ENCODE measurements at places on chromosomes 13 and 19.

DNA sequence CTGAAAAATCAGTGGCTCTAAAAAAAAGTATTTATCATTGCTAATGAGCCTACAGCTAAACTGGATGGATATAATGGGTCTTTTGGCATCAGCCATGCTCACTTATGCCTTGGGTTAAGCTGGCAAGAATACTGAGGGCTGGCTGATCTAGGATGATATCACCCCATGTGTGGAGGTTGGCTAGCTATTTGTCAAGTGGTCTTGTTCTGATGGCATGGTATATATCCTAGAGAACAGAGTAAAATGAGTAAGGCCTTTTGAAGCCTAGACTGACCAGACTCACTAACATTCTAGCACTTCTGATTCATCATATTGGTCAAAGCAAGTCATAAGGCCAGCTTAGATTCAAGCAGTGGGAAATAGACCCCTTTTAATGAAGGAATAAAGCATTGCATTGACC, 383.0 kb downstream of the SLITRK1 start:
- no peak for DNase-seq

DNA sequence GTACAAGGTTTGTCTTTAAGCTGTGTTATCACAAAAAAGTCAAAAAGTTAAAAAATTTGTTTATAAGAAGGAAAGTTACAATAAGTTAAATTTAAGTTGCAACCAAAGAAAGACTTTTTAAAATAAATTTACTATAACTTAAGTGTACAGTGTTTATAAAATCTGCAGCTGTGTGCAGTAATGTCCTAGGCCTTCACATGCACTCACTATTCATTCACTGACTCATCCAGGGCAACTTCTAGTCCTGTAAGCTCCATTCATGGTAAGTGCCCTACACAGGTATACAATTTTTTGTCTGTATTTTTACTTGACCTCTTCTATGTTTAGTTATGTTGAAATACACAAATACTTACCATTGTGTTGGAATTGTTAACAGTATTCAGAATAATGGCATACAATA, 667.9 kb upstream of the SLITRK5 start:
- DNase-seq = no peak

- DNase-seq = peak; percentile 30
Observed at GRCh38 chr19:32224371-32225244, 120.8 kb upstream of the ZNF507 start.

DNA sequence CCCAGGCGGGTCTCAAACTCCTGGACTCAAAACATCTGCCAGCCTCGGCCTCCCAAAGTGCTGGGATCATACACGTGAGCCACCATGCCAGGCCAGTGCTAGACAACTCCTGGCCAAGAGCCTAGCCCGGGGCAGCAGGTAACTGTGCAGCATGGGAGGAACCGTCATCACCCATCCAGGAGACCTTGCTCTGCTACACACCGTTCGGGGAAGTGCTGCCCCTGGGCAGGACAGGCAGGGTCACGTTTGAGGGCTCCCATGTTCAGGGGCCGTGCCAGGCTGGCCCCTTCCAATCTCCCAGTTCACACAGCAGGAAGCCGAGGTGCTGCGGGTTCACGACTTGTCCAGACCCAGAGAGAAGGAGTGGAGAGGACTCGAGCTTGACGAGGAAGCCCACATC, 35.1 kb downstream of the NAXD start:
- no peak for DNase-seq

DNA sequence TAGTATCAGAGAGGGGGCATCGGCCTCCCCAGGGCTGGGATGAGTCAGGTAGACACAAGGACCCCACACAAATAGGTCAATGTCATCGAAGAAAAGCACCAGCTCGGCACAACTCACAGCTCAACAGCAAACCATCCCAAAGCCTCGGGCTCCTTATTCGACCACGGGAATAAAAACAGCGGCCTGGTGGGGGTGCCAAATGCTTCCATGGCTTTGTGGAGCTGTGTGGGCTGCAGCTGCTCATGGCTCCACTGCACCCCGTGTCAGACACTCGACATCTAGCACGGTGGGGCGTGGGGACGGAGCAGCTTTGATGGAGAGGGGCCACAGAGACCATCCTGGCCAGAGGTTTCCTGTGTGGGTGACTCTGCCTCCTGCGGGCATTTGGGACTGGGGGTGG, 212.5 kb upstream of the SOX1 start:
- no peak for DNase-seq

DNA sequence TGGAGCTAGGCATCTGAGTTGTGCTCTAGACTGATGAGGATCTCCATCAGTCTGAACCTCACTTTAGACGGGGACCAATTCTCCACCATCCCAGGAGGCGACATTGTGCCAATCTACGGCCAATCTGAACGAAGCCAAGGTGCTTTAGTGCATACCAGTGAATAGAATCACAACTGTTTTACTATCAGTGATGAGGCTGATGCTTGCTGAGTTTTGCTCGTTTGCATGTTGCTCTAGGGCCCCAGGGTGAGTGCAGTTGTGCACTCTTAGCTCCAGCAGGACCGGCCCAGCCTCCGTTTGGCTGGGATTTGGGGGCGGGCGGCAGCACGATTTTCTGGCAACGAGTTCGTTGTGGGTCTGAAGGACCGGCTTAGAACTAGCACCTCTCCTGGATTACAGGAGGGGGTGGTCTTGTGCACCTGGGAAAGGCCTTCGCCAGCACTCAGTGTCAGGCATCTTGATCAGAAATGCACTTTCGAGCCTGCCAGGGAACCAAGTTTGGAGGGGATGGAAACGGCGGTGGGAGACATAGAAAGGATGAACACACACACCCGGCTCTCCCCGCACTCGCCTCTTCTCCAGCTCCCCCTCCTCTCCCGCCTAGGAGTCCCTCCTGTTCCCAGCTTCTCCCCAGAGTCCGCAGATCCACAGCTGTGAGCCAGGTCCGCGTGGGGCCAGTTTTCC, 4.4 kb downstream of the GSX1 start:
- no peak for DNase-seq

DNA sequence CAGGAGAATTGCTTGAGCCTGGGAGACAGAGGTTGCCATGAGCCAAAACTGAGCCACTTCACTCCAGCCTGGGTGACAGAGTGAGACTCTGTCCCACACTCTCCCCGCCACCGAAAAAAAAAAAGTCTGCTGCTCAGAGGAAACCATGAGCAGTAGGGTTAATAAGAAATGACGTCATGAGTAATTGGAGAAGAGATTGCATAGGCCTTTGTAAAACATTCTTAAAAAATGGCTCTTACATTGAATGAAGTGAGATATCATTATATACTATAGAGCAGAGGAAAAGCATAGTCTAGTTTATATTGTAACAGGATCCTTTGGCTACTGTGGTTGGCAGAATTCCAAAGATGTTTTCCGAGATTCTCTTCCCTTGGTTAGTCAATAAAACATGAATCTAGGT, 228.2 kb downstream of the PCDH20 start:
- no peak for DNase-seq

DNA sequence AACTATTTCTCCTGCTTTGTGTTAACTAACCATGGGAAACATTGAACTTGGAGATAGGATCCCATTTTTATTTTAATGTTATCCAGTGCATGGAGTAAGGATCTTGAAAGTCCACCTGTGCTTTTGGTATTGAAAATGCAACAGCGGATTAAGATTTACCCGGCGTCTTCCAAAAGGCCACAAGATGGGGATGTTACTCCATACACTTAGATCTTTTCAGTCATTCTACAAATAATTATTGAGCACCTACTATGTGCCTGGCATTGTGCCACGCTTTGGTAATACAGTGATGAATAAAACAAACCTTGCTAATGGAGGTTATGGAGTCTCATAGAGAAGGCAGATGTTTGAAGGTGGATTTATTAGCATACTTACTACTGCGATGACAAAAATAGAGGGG, 56.9 kb downstream of the RFC3 start:
- DNase-seq = no peak

DNA sequence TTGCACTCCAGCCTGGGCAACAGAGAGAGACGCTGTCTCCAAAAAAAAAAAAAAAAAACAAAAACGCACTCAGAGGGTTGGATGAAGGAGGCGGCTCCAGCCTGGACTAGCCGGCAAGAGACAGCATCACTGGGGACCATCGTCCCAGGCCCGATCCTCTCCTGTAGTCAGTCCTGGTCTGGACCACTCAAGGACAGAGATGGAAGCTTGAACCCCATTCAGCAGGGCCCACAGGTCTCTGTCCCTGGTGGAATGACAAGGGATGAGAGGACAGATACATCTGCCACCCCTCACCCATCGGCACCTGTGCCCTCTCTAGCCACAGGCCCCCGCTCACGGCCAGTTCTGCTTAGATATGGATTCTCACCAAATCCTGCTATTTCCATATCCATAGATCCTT, 14.0 kb downstream of the ADGRE5 start:
- DNase-seq = no peak

- no peak for DNase-seq
Observed at GRCh38 chr13:105184201-105184600, 1351.3 kb downstream of the EFNB2 start.

DNA sequence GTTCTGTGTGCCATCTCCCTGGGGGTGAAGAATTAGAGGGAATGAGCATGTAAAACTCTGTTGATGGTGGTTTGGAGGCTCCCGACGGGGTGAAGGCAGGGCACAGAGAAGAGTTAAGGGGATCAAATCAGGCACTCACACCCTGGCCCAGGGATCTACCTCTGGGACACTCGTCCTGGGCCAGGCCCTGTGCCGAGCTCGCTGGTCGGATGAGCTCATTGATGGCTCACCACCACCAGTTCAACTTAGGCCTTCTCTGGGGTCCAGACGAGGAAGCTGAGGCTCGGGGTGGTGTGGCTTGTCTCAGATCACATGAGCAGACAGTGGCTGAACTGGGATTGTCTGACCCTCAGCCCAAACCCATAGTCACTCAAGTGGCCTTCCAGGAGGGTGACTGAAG, 1.6 kb downstream of the NACC1 start:
- DNase-seq = no peak

DNA sequence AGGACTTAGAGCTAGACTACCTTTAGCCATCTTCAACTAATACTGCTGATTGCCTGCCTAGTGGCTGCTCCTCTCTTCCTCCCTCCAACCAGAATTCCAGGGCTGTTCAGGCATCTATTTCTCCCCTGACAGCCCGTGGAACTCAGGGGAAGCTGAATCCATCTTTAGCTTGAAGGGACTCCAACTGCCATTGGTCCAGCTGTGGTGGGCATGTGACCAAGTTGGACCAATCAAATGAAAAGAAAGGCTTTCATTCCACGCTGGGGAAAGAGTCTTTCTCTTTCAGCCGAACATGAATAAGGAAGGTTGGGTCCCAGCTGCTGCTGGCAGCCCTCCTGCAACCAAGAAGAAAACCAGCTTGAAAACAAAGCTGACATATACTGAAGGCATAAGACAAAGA, 168.5 kb upstream of the OBI1 start:
- DNase-seq = no peak

DNA sequence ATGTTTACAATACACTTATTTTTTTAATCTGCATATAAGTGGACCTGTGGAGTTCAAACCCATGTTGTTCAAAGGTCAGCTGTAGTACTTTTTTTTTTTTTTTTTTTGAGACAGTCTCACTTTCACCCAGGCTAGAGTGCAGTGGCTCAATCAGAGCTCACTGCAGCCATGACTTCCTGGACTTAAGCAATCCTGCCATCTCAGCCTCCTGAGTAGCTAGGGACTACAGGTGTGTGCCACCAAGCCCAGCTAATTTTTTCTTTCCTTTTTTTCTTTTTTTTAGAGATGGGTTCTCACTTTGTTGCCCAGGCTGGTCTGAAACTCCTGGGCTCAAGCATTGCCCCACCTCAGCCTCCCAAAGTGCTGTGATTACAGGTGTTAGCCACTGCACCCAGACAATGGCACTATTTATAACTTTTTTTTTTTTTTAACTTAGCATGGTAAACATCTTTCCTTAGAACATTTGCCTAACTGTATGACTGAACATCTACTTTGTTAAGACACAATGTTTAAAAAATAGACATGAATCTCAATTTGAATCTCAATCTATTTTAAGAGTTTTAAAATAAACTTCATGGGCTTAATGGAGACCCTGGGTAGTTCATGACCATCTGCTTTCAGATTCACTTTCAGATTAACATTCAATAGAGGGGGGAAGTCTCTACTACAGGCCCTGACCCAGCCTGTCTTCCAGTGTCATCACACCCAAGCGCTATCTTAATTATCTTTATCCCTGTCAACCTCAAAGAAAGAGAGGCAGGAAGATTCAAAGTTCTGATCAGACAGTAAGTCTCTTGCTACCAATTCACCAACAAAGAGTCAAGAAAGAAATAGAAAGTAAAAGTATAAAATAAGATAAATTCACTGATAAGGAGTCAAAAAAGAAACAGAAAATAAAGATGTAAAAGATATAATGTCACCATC, 97.7 kb upstream of the DOCK9 start:
- no peak for DNase-seq

DNA sequence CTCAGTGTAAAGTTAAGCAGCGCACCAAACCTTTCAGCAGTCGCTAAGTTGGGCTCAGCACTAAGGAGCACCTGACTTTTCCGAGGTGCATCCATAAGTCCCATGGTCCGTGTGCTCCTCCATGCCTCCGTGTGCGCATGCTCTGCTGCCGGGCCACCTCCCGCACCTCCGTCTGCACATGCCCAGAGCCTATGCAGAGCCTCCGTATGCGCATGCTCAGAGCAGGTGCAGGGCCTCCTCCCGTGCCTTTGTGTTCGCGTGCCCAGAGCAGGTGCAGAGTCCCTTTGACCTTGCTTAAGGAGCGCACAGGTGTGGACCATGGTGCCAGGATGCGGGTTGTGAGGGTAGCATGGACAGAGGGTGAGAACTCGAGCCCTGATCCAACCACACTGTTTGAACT, 46.0 kb downstream of the ATP11A start:
- no peak for DNase-seq

- no peak for DNase-seq
Observed at GRCh38 chr13:81493144-81493543, 1152.2 kb upstream of the SPRY2 start.

GRCh38 chr13:50898338-50898737, 11.3 kb upstream of the RNASEH2B start:
- DNase-seq = no peak

DNA sequence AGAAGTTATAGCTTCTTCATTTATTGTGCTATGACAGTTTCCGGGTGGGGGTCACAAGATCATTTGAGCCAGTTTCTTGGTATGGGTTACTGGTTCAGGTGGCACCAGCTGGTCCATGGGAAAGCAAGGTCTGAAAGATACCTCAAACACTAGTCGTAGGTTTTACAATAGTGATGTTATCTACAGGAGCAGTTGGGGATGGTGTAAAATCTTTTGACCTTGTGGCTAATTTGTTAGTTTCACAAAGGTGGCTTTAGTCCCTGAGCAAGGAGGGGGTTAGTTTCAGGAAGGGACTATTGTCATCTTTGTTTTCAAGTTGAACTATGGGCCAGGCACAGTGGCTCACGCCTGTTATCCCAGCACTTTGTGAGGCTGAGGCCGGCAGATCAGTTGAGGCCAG, 24.6 kb downstream of the CHST8 start:
- no peak for DNase-seq

DNA sequence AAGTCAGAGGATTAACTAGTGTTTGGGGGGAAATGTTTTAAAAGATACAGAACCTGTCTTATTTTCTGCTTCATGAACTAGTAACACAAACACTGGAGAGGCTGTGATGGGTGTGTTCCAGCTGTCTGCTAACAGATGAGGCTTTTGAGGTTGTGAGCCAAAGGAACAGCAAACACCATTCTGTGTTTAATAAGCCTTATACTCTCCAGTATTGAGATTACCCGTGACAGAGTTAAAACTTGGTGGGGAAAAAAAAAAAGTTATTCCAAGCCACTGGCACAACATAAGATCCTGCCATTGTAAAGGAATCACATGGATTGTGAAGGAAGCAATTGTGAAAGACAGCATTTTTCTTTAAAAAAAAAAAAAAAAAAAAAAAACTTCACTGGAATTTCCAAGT, 48.4 kb downstream of the KCTD12 start:
- no peak for DNase-seq

All from activated CD4-positive, alpha-beta T cell treated with anti-CD3 and anti-CD28 coated beads, Interleukin-2, amount 50 U/mL, for 4 hours (primary cell).